ENCODE measurements at places on chromosomes 1 and 21.

DNA sequence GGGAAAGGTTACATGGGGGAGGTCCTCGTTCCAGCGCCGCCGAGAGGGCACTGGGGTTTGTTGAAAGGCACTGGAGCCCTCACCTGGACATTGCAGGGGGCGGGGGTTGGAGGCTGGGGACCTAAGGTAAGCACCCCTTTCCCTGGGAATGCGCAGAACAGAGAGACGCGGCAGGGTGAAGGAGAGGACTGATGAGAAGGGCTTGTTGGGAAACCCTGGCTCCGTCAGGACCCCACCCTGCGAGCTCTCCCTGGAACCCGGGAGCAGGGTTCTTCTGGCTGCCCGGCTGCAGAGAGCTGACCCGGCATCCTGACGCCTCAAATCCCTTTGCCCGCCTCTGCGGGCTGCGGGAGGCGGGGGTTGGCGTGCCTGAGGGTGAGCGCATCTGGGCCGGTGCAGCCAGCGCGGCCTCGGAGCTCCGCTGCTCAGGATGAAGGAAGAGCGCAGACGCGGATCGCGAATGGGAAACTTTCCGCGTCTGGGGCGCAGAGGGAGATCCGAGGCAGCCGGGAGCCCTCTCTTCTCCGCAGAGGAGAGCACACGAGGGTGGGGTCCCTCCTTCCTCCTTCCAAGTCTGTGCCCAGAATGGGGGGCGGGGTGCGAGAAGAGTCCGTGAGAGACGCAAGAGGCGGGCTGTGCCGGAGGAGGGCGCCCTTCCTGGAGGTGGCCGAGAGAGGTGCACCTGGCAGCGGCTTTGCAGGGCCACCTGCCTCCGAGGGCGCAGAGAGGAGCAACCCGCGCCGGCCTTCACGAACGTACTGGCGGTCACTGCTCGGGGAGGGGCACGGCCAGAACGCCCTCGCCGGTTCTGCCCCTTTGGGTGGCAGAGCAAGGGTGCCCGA is 2.4 kb downstream of the IGSF21 start:
- no peak for DNase-seq

GRCh38 chr1:45015683-45016082 is 3.6 kb downstream of the UROD start:
- no peak for DNase-seq

DNA sequence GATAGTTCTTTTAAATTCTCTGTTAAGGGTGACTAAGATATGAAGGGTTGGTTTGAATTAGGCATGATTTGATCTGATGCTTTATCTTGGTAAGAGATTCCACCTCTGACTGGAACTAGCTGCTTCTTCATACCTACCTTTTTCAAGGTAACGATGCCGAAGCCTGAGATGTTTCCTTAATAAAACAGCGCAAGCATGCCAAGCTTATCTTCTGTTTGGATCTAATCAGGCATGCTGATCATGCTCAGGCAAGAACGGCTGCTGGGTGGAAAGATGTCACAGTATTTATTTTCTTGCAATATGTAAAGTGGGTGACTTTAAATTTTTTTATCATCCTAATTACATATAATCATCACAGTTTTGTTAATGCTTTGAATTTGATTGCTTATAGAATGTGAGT is 148.7 kb downstream of the ADGRL2 start:
- no peak for DNase-seq

DNA sequence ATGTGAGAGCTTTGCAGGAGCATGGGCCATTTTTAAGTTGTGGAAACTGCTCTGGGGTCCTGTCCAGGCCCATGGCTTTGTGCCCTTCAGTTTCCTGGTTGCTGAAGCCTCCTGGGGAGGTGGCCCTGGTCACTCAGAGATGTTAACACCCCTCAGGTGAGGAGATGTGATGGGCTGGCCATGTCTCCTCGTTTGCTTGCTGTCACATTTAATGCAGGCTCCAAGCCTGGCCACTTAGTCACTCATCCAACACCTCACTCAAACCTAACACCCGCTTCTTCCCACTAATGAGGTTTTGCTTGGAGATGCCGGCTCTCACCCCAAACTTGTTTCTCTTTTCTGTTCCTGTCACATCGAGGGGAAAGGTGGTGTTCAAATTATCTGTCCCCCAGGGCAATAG is 192.7 kb downstream of the PTPRU start:
- DNase-seq = no peak

DNA sequence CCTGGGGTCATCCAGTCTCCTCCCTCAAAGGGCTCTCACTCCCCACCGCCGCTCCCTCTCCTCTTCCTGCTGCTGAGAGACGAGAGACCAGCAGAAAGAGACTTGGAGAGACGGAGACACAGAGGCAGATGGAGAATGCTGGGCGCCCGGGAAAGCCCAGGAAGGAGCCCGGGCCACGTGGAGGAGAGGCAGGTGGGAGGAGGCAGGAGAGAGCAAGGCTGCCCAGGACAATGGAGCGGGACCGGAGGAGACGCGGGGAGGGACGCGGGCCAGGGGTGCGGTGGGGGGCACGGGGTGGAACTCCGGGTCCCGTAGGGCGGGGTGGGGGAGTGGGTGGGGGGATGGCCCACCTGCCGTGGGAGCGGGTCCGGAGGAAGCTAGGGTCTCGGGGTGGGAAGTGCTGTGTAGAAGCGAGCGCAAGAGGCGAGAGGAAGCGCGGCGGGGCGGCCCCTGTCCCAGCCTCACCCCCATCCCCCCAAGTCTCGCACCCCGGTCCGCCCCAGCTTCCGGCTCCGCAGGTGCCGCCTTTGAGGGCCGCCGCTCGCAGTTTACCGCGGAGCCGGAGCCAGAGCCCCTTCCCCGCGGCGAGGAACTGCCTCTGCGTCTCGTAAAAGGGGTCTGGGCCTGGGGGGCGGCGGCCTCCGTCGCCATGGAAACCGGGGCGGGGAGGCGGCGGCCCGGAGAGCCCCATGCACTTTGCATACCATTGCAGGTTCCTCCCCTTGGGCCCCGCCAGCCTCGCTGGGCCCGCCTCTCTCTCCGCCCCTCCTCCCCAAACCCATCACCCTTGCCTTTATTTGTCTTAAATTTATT is 11.7 kb upstream of the EPHA2 start:
- DNase-seq = no peak

- no peak for DNase-seq
Measured at GRCh38 chr21:37118187-37118826, 45.3 kb downstream of the TTC3 start.

- no peak for DNase-seq
Measured at GRCh38 chr1:210236386-210236839, 3.8 kb downstream of the SERTAD4 start.

DNA sequence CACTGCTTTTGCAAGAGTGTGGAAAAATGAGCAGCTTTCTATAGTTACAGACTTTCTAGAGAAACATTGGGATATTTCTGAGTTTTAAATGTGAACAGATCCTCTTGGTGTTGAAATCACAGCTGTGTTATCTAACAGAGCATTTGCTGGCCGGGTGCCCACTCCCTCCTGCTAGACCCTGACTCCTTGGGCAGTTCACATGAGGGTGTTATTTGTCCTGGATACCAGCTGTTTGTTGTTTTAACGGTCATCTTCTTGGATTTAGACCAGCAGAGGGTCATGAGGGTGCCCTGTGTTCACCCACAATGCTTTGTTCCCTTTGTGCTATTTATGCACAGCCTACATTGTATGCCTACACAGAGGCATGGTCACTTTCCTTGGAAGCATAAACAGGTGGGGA is 67.1 kb downstream of the CENPF start:
- DNase-seq = no peak
